Activated CD4-positive, CD25-positive, alpha-beta regulatory T cell treated with anti-CD3 and anti-CD28 coated beads, Interleukin-2, amount 50 U/mL, for 72 hours (primary cell): ENCODE measurements at places on chromosomes 1 and 21.

GRCh38 chr1:109827466-109827865, 63.7 kb upstream of the EPS8L3 start:
- no peak for DNase-seq

- DNase-seq: no peak
Observed at GRCh38 chr1:171468120-171468750, 17.1 kb upstream of the PRRC2C start.

DNA sequence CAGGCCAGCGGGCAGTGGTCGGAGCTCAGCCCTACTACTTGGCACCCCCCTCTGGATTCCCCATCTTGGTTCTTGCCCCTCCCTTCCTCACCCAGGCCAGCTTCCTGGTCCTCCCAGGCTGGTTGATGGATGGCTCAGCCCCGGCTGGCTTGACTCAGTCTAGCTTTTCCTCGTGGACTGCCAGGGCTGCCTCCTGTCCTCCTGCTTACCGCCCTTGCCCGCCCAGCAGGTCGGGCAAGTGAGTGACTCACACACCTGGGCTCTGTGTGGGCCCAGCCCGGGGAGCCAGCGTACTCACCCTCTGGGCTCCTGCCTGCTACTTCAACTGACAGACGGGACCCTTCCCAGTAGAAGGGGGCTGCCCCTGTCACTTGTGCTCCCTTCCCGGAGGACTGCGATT, 19.5 kb upstream of the ARHGEF10L start:
- no peak for DNase-seq

DNA sequence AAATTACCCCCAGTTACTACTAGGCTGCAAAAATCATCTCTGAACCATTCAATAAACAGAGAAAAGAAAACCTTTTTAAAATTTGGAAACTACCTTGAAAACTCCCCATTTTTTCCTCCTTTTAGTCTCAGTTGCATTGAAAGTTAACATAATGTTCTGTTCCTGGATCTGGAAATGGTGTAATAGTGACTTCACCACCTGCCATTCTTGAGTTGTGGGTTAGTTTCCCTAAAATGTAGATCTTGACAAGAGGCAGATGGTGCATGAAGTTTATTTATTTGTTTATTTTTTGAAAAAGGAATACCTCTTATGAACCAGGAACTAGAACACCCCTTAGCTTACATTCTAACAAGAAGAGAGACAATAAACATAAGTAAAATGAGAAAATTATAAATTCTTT, 72.8 kb downstream of the ATF6 start:
- DNase-seq: no peak

DNA sequence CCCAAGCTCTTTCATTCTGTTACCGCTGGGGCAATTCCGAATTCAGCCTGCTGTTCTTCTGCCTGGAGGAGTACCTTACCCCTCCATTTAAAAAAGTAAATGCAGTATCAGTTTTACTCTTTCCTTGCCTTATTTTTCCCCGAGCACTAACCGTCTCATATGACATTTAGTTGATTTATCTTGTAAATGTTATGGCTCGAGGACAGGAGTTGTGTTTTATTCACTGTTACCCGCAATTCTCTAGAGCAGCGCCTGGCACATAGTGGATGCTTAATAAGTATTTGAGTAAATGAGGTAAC, 425 bp upstream of the TADA1 start:
- no peak for DNase-seq

DNA sequence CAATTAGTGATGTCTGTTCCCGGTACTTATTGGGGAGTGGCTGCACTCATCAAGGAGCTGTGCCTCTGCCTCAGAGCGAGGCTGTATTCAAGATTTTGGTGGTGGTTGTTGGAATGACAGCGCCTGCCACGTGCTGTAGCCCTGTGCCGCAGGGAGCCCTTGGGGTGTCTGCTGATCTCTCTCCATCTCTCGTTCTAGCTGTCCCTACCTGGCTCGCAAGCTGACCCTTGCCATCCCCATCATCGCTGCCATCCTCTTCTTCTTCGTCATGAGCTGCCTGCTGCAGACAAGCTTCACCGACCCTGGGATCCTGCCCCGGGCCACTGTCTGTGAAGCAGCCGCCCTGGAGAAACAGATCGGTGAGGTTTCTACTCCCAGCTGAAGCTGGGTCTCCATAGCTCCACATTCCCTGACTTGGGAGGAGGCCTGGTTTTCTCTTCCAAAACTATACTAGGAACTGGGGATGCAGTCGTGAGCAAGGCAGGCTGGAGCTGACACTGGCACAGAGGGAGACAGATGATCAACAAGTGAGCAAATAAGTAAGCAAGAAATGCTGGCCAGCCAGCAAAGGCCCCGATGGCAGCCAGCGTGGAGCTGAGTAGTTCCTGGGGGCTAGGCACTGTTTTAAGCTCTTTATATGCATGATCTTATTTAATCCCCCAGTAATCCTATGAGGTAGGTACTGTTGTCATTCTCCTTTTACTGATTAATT, 5.9 kb downstream of the ZDHHC18 start:
- no peak for DNase-seq

- DNase-seq: no peak
Observed at GRCh38 chr1:96513136-96513535, 208.4 kb upstream of the PTBP2 start.
